Colonic mucosa (tissue), 4 donors: ENCODE measurements at places on chromosomes 4 and X. TPM values are rescaled to one million over a fixed set of nuclear protein-coding genes. Genes with fewer than 3 reads are reported as not detected.

EXOC1L gene
- total RNA-seq, result not detected

SYN1 gene
- 1.5 TPM for total RNA-seq

STATH gene
- total RNA-seq, result not detected

SCD5 gene
- total RNA-seq, result 2.8 TPM

MEPE gene
- not detected for total RNA-seq

GPR50 gene
- total RNA-seq, result not detected

GAGE12H gene
- not detected for total RNA-seq

NLRP2B gene
- not detected for total RNA-seq

REELD1 gene
- total RNA-seq, result 0.22 TPM

GYPB gene
- total RNA-seq, result not detected

PLA2G12A gene
- total RNA-seq, result 46.9 TPM

RRH gene
- not detected for total RNA-seq

CT45A2 gene
- not detected for total RNA-seq
